OCI-LY7 (cell line): ENCODE measurements at places on chromosomes 3 and 15.
A peak's percentile ranks its signal among the peaks of the same experiment; 100 is the strongest.

- DNase-seq = no peak
Measured at GRCh38 chr15:51840692-51841091, 11.2 kb downstream of the TMOD3 start.

- DNase-seq = no peak
Measured at GRCh38 chr3:198027045-198027798, 67.2 kb downstream of the LMLN start.

DNA sequence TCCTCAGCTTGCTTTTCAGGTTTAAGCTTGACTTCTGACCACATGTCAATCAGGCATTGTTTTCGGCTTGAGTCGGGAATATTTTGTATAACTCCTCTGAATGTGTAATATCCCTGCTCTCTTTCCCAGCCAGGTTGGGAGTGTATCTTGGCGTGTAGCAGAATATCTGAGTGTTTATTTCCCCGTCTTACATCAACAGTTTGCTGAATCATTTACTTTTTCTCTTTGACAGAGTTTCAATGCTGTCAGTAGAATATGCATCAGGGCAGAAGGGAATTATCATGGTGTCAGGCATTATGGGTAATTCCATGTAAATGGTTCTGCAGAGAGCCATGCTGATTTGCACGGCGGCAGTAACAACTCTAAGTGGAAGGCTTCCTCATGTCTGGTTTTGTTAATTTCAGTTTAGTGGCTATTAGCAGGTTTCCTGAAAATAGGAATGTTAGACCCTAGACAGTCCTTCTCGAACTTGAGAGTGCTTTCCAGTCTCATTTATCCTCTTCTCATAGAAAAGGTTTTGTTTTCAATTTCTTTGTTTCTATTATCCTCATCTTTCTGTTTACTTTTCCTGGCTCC, 566.3 kb downstream of the AGBL1 start:
- DNase-seq = no peak

DNA sequence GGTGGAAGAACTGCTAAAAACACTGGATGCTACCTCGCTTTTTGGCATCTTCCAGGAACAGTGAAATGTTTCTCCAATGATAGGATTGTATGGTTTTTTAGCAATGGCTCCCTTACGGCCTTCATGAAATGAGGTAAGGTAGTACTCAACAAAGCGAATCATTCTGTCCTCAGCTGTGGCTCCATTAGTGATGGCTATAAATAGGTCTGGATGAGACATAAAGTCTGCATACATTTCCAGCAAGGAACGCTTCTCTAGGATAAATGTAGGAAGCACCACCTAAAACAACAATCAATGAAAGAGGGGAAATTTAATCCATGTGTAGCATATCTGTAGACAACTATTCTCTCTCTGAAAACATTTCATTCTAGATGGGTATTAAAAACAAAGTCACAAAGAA, 32.4 kb upstream of the SNX4 start:
- no peak for DNase-seq

- peak; percentile 56 for DNase-seq
Measured at GRCh38 chr3:87503900-87504498, 227.6 kb upstream of the POU1F1 start.

GRCh38 chr15:82802497-82802896, 3.4 kb downstream of the FSD2 start:
- no peak for DNase-seq

- DNase-seq = no peak
Measured at GRCh38 chr3:194038960-194039359, 97.0 kb upstream of the HES1 start.

- DNase-seq = no peak
Measured at GRCh38 chr15:90025489-90026033, 24.4 kb downstream of the ZNF710 start.

- DNase-seq = no peak
Measured at GRCh38 chr3:56954125-56954524, 106.3 kb upstream of the SPATA12 start.

DNA sequence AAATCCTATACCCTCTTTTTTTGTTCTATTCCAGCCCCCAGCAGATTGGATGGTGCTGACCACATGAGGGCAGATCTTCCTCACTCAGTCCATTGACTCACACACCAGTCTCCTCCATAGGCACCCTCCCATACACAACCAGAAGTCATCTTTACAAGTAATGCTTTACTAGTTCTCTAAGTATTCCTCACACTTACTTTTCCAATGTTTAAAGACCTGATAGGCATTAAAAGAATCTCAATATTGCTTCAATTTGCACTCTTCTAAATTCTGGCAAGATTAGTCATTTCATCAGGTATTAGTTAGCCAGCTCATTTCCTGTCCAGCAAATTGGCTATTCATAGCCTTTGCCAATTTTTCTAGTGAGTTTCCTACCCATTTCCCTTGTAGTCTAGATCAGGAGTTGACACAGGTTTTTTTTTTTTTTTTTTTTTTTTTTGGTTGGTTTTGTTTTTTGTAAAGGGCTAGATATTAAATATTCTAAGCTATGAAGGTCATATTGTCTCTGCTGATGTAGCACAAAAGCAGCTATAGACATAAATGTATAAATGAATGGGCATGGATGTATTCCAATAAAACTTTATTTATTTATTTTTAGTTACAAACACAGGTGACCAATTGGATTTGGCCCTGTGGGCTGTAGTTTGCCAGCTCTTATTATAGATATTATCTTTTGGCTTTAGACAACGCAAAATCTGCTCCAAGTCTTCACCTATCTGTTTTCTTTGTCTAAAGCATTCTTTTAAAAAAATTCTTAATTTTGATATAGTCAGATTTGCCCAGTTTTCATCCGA, 76.1 kb downstream of the ABHD5 start:
- DNase-seq = no peak
